ENCODE measurements at places on chromosomes 1 and 21. TPM values are rescaled to one million over a fixed set of nuclear protein-coding genes. Genes with fewer than 3 reads are reported as not detected.

The DYNLT5 gene
- total RNA-seq: 0.32 TPM

The EPHA2 gene
- total RNA-seq: 18.4 TPM

The TACSTD2 gene
- total RNA-seq: 230 TPM

The PTPRU gene
- total RNA-seq: 16.0 TPM

The PPIAL4G gene
- 0.15 TPM for total RNA-seq

The OR2G6 gene
- not detected for total RNA-seq

The NPR1 gene
- 134 TPM for total RNA-seq

The CRYAA gene
- not detected for total RNA-seq

The EIF4G3 gene
- 50.8 TPM for total RNA-seq

The PNRC2 gene
- total RNA-seq: 126 TPM

The ICOSLG gene
- total RNA-seq: 0.80 TPM

The GPR89A gene
- 31.7 TPM for total RNA-seq

The BEND5 gene
- 7.3 TPM for total RNA-seq

The ITGB2 gene
- total RNA-seq: 242 TPM

The L1TD1 gene
- 0.66 TPM for total RNA-seq

The CHRM3 gene
- total RNA-seq: 1.6 TPM

The FMOD gene
- total RNA-seq: 132 TPM

The DNAI4 gene
- 24.3 TPM for total RNA-seq

The CD1B gene
- not detected for total RNA-seq

The SLC9C2 gene
- not detected for total RNA-seq

The WDR64 gene
- total RNA-seq: not detected

The WNT3A gene
- total RNA-seq: not detected

The C1orf21 gene
- 75.7 TPM for total RNA-seq

The PAQR6 gene
- total RNA-seq: 1.8 TPM

The TCEA3 gene
- total RNA-seq: 31.2 TPM

The AMY1A gene
- total RNA-seq: not detected

The LYPD8 gene
- total RNA-seq: 1.6 TPM

The RGS13 gene
- total RNA-seq: 0.33 TPM

The SLC22A15 gene
- 7.8 TPM for total RNA-seq

The CNKSR1 gene
- total RNA-seq: 2.2 TPM

The COL24A1 gene
- 1.3 TPM for total RNA-seq

The ZYG11A gene
- not detected for total RNA-seq

The TTC34 gene
- total RNA-seq: 0.88 TPM

The PLPPR5 gene
- not detected for total RNA-seq

All from breast epithelium (tissue), 4 donors.